Panc1 (cell line): ENCODE measurements at places on chromosomes 11 and 22.

DNA sequence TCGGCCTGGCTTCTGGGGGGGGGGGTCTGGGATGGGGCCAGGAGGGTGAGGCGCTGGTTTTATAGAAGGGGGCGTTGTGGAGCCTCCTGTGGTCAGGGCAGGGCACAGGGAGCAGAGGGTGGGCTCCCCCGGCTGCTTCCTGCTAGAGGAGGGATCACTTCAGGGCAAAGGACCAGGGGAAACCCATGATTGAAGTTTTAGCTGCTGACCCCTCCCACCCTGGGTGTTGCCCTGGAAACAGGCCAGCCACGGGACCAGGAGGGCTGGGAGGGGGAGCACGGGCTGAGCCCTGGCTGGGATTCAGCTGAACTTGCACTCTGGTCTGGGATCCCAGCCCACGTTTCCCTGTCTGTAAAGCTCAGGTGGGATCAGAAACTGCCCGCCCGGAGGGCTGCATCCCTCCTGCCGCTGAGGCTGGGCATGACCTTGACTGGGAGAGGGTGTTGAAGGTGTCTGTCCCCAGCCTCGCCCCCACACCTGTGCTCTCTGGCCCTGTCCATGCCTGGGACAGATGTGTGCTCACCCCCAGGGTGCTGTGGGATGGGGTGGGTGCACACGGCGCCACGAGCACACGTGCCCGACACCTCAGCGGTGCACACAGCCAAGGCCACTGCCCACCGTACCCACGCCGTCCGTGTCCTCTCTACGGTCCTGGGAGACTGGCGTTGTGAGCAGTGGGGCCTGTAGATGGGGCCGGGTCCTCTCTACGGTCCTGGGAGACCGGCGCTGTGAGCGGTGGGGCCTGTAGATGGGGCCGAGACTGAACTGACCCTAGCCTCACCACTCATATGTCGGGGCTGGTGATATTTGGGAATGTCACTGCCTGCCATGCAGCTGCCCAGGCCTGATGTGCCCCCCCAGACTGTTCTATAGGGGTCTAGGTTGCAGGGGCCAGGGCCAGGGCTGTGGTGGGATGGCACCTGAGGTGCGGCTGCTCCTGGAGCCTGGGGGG lies 2.3 kb downstream of the TSPAN4 start:
- no peak for DNase-seq

DNA sequence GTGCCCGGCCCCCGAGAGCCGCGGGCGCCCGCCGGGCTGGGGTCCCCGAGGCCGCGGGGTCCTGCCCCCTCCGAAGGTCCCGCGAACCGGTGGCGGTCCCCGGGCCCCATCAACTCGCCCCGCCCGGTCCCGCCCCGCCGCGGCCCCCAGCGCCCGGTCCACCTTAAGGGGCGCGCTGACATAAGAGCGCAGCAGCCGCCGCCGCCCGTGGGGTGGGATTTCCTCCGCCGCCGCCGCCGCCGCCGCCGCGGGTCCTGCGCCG lies at the start of gene ZDHHC8:
TSS of gene ZDHHC8 (plus strand) at position 208 of the 262 bp plus-strand sequence. CDS start 144 bp downstream, outside the sequence.
- DNase-seq: no peak

GRCh38 chr22:29587938-29588699 lies 7.2 kb upstream of the NIPSNAP1 start:
- no peak for DNase-seq

DNA sequence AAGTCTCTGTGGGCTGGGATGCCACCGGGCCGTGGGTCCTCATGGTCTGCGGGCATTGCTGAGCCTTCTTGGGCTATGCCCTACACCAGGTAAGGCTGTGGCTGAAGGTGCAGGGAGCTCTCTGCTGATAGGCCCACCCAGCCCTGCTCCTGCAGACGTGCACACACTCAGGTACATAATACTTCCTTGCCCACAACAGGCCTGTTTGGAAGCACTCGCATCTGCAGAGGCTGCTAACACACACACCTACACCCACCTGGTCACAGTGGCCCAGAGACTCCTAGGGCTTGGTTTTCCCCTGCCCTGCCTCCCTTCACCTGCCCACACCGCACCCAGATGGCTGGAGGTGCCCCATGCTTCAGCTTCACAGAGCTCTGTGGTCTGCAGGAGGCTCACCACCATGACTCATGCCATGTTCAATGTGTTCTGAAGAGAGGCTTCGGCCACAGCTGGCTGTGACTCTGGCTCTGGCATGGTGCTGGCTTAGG lies 72.8 kb upstream of the KCNQ1OT1 start:
- no peak for DNase-seq

GRCh38 chr22:48694296-48694883 lies 1133.3 kb downstream of the BRD1 start:
- DNase-seq: no peak

DNA sequence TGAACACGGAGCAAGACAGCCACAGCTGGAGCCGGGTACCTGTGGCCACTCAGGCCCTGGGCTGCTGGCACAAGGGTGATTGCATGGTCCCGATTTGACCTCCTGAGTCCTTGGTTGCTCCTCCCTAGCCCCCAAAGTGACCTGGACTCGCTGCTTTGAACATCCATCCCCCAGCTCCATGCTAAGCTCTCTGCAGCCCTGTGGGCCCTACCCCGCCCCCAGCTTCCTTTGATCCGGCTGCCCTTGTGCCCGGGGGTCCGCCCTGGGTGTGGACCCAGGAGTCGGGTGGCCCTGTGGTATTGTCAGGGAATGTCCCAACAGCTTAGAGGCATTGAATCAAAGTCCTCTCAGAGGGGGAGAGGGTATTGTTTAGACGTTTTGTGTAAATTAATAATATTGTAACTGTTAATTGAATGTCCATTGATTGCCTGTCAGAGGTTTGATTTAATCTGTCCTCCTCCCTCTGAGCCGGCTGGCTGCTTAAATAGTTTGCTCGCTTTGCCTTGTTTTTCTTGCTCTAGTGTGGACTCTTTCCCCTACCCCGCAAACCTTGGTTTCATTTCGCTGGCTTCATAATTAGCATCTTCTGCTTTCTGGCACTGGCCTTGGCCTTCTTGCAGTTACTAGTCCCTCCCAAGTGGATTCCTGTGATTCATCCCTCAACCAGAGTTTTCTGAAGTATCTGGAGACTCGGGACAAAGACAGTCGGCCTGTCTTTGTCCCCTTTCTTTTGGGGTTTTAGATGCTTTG lies 20.7 kb downstream of the GRIK4 start:
- DNase-seq: no peak

GRCh38 chr22:39690881-39691605 lies 120.5 kb downstream of the CACNA1I start:
- no peak for DNase-seq

- no peak for DNase-seq
Measured at GRCh38 chr11:92728628-92729027, 240.8 kb upstream of the MTNR1B start.

GRCh38 chr22:43431808-43432554 lies 20.2 kb downstream of the MPPED1 start:
- no peak for DNase-seq
